Activated CD8-positive, alpha-beta memory T cell treated with anti-CD3 and anti-CD28 coated beads, Interleukin-2, amount 10 ng/mL, durations not matched to agents 7 days and 5 days (primary cell): ENCODE measurements at places on chromosomes 16 and 17.

GRCh38 chr17:77422104-77422747, 281.5 kb downstream of the SEC14L1 start:
- DNase-seq: no peak

DNA sequence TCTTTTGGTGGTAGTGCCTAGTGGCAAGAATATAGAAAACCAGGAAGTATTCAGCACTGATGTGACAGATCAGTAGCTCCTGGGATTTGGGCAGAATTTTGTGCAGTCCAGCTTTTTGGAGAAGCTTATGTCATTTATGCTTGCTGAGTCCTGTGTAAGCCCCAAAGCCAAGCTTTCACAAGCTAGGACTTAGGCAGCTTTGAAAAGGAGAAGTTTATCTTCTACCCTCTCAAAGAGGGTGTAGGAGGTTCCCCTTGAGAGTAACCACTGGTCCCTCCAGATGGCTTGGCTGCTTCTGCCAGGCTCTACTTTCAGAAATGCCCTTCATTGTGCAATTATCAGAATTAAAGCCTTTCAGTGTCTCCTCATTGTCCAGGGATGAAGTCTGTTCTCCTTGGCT, 78.8 kb downstream of the CES1 start:
- no peak for DNase-seq

GRCh38 chr17:45093444-45094110, 32.5 kb downstream of the NMT1 start:
- no peak for DNase-seq

- no peak for DNase-seq
Observed at GRCh38 chr16:27472091-27473020, 70.4 kb downstream of the IL21R start.

DNA sequence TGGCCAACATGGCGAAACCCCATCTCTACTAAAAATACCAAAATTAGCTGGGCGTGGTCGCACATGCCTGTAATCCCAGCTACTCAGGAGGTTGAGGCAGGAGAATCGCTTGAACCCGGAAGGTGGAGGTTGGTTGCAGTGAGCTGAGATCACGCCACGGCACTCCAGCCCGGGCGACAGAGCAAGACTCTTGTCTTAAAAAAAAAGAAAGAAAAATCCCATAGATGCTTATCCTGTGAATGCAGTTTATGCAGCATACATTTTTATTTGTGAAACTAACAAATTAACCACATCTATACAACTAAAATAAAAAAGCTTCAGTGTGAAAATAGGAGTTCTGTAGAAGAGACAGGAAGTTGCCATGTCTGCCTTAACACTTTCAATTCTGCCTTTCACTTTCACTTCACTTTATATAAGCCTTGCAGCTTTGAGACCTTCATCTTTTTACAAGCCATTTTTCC, 7.1 kb downstream of the IGSF6 start:
- peak; percentile 58 for DNase-seq
